ENCODE measurements at places on chromosomes 11 and 22.

GRCh38 chr11:12784445-12784844 is 110.2 kb downstream of the TEAD1 start:
- no peak for DNase-seq

- no peak for DNase-seq
Measured at GRCh38 chr11:56846631-56847576, 98.4 kb upstream of the OR9G4 start.

GRCh38 chr11:94449029-94449428 is 44.6 kb downstream of the MRE11 start:
- no peak for DNase-seq

DNA sequence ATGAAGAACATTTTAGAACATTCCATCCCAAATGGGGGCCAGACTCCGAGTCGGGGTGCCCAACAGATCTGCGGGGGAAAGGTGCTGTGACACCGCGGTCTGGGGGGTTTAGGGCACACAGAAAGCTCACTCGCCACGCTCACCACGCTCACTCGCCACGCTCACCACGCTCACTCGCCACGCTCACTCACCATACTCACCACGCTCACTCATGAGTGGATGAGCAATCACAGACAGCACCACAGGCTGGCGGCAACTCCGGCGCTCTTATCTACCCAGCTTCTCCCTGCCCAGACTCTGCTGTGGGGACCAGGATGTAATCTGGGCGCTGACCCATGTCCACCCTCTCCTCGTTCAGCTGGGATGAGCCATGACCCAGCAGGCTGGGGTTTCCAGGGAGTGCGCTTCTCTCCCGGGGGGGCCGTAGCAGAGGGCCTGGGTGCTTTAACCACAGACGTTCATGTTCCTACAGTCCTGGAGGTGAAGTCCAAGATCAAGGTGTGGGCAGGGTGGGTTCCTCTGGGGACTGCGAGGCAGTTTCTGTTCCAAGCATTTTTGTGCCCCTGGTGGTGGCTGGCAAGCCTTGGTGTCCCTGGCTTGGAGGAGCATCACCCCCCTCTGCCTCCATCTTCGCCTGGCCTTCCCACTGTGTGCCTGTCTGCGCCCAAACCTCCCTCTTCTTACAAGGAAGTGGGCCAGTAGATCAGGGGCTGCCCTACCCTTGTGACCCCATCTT is 141.2 kb downstream of the CTTN start:
- no peak for DNase-seq

GRCh38 chr22:44698531-44699421 is 3.2 kb upstream of the PRR5 start:
- no peak for DNase-seq

All from activated naive CD8-positive, alpha-beta T cell treated with anti-CD3 and anti-CD28 coated beads, Interleukin-2, amount 50 U/mL, for 24 hours (primary cell).